ENCODE measurements at places on chromosomes 2 and 18. TPM values are rescaled to one million over a fixed set of nuclear protein-coding genes. Genes with fewer than 3 reads are reported as not detected.
A peak's percentile ranks its signal among the peaks of the same experiment; 100 is the strongest.

DNA sequence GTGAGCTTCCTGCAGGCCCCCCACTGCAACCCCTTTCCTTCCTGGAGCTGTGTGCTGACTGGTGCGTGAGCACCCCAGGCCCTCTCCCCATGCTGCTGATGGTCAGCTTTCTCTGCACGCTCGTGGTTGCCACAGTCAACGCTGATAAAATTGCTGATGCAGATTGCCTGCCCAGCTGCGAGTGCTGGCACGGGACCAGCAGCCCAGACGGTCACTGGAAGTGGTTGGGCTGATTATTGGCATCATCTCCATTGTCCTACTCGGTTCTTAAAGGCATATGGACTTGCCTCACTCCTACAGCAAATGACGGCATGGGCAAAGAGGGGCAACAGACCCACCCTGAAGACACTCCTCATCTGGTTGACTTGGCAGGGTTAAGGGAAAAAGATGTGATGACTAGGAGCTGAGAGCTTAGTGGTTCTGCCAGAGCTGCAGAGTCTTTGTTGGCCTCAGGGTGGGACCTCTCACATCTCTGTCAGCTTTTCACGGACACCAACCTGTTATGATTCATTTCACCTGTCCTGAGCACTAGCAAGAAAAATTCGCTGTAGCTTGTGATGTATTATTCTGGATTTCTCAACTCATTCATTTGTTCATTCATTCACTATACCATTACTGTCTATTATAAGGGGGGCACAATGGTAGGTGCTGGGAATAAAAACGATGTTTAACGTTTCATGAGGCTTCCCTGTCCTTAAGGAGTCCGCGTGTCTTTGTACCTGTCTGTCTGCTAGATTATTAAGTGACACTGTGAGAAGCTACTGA, 38.4 kb downstream of the PAX8 start:
- DNase-seq, result peak; percentile 95

- no peak for DNase-seq
These were observed 280.9 kb upstream of the TCF4 start for GRCh38 chr18:55868909-55869308.

The FNDC4 gene
- total RNA-seq, result 2.0 TPM

DNA sequence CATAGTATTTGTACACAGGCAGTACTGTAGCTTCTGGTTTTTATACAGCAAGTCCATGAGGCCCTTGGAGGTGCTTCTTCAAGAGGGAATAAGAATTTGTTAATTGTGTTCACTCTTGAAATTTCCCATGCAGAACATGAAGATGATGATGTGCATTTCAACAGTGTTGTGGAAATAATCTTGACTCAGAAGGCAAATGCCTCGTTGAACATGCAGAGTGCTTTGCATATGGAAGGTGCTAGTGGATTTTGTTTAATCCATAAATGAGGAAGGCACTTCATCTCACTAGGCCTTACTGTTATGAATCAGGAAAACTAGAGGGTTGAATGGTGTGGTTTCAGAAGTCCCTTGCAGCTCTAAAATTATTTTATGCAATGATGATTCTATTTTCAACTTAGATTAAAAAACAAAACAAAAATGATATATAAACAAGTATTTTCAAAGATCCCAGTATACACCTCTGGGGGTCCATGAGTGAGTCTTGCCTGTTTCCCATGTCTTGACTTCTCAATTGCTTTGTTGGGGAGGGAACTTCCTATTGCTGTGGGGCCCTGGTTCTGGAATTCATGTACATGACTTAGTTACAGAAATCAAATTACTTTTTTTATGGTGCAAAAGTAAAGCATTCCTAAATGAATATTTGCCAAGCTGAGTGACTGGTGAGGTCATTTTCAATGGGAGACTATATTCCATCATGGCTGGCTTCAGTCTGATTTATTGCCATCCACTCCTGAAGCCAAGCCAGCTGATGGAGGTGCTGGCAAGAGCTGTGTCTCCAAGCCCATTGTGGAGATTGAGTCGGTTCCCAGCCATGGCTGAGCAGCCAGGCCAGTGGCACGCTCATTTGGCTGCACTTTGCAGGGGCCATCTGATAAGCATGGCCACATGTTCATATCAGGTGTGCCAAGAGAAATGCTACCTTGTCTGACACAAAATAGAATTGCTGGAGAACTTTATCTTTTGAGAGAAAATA, 56.5 kb downstream of the MGAT5 start:
- DNase-seq, result no peak

DNA sequence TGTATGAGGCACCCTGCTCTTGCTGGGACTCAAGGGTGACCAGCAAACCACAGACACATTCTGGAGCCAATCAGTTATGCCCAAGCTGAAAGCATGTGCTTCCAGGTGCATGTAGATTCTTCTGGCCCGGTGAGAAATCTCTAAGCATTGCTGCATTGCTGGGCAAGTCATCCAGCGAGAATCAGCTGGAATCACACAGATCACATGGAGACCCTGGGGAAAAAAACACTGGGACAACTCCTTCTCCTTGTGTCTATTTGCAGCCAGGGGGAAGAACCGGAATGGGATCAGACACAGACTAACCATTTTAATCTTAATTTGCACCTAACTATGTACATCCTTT, 119.7 kb upstream of the KLF7 start:
- DNase-seq, result no peak

- DNase-seq, result peak; percentile 96
These were observed at the start of gene STK17B for GRCh38 chr2:196171248-196171871. Gene STK17B, minus strand, starts transcription at chr2:196171578. Its CDS starts 8,195 bp downstream, at chr2:196163383.

- no peak for DNase-seq
These were observed 323.4 kb upstream of the SLC14A2 start for GRCh38 chr18:45291621-45292615.

DNA sequence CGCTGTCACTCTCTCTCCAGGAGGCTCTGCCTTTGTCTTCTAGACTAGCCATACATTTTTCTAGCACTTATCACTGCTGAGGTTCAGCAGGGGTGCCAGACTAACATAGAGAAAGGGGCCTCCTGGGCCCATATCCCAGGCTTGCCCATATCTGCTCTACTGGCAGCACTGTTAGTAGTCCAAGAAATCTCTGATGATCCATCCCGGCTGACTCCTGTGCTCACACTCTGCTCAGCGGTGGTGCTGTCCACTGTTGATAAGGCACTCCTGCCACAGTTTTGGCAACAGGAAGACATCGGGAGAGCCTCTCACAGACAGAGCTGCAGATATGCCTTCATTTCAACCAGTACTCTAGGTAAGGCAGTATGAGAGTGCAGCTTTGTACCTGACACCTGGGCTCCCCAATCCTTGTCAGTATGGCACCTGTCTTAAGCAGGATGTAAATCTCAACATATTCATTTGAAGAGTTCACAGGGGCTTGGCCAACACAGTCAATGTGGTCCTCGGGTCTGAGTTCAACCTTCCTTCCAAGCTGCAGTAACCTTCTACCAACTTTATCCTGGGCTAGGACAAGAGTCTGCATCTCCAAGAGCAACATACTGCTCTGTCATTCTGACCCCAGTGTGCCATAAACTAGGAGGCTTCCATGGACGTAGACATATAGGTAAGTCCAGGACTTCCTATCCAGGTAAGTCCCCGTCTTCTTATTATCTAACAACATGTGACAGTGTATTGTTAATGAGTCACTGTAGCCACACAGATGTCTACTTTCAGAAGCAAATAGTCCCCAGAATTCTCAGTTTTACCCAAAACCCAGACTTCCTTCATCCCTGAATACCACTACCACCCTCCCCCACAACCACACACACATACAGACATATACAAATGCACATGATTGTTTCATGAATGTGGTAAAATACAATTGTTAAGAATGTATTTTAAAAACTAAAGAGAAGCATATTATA, 16.2 kb downstream of the KLF7 start:
- peak; percentile 57 for DNase-seq

- DNase-seq, result no peak
These were observed 45.5 kb downstream of the TMEM37 start for GRCh38 chr2:119477113-119477505.

The NT5C1B gene
- not detected for total RNA-seq

All from Right ventricle myocardium superior (tissue), 1 donor.